ENCODE measurements at places on chromosomes 12 and 14.

GRCh38 chr14:30271811-30272323, 287.1 kb upstream of the G2E3 start:
- no peaks in the 10 kb centered on the region for H3K27me3 ChIP-seq
- no peak overlapping the region for H3K27ac ChIP-seq
- no peak for DNase-seq

GRCh38 chr14:91946622-91947474, 646 bp downstream of the FBLN5 start:
- peaks cover 38% of the 10 kb centered on the region for H3K27me3 ChIP-seq
- DNase-seq: no peak
- H3K27ac ChIP-seq: peak overlapping the region; percentile 72
- H3K36me3 ChIP-seq: no peaks in the 10 kb centered on the region
- H3K4me3 ChIP-seq: peak overlapping the region; percentile 84

GRCh38 chr14:72549026-72549425, 344.9 kb downstream of the DPF3 start:
- DNase-seq: no peak
- peaks cover 15% of the 10 kb centered on the region for H3K4me1 ChIP-seq
- H3K36me3 ChIP-seq: no peaks in the 10 kb centered on the region
- H3K4me3 ChIP-seq: no peak overlapping the region
- H3K27ac ChIP-seq: no peak overlapping the region
- H3K27me3 ChIP-seq: peaks cover 84% of the 10 kb centered on the region

DNA sequence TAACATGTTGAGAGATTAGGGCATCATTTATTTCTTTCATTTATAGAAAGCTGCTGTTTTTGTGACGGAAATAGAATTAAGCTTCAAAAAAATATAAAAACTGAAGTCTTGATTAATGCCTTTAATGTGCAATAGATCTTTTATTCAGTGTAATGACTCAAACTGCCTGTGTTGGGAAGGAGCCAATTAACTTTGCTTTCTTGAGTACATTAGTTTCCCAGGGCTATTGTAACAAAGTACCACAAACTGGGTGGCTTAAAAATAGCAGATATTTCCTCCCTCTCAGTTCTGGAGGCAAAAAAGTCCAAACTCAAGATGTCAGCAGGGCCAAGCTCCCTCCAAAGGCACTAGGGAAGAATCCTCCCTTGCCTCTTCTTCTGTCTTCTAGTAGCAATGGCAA, 36.6 kb downstream of the EID3 start:
- H3K4me1 ChIP-seq: no peaks in the 10 kb centered on the region
- H3K36me3 ChIP-seq: peaks cover 44% of the 10 kb centered on the region
- no peak for DNase-seq
- peak overlapping the region; percentile 2 for H3K27ac ChIP-seq
- no peaks in the 10 kb centered on the region for H3K27me3 ChIP-seq

- no peak overlapping the region for H3K4me3 ChIP-seq
- no peak for DNase-seq
- no peaks in the 10 kb centered on the region for H3K27me3 ChIP-seq
- H3K4me1 ChIP-seq: peaks cover 18% of the 10 kb centered on the region
Measured at GRCh38 chr14:74648601-74649000, 36.6 kb upstream of the LTBP2 start.

- H3K4me3 ChIP-seq: no peak overlapping the region
- H3K4me1 ChIP-seq: peaks cover 9% of the 10 kb centered on the region
- H3K27me3 ChIP-seq: no peaks in the 10 kb centered on the region
- H3K36me3 ChIP-seq: peaks cover 13% of the 10 kb centered on the region
Measured at GRCh38 chr12:113098441-113099028, 37.0 kb downstream of the RASAL1 start.

GRCh38 chr12:89117448-89118034, 234.8 kb downstream of the DUSP6 start:
- no peak overlapping the region for H3K27ac ChIP-seq
- no peaks in the 10 kb centered on the region for H3K36me3 ChIP-seq
- H3K4me3 ChIP-seq: no peak overlapping the region
- H3K4me1 ChIP-seq: no peaks in the 10 kb centered on the region

- no peaks in the 10 kb centered on the region for H3K27me3 ChIP-seq
- no peak overlapping the region for H3K4me3 ChIP-seq
- peaks cover 10% of the 10 kb centered on the region for H3K36me3 ChIP-seq
- H3K4me1 ChIP-seq: no peaks in the 10 kb centered on the region
- no peak for DNase-seq
Measured at GRCh38 chr14:32134448-32135097, 57.5 kb downstream of the ARHGAP5 start.

GRCh38 chr14:103296007-103296406, 38.0 kb upstream of the EIF5 start:
- no peak for DNase-seq
- H3K27ac ChIP-seq: no peak overlapping the region
- H3K27me3 ChIP-seq: peaks cover 51% of the 10 kb centered on the region
- peaks cover 8% of the 10 kb centered on the region for H3K4me1 ChIP-seq
- no peak overlapping the region for H3K4me3 ChIP-seq

DNA sequence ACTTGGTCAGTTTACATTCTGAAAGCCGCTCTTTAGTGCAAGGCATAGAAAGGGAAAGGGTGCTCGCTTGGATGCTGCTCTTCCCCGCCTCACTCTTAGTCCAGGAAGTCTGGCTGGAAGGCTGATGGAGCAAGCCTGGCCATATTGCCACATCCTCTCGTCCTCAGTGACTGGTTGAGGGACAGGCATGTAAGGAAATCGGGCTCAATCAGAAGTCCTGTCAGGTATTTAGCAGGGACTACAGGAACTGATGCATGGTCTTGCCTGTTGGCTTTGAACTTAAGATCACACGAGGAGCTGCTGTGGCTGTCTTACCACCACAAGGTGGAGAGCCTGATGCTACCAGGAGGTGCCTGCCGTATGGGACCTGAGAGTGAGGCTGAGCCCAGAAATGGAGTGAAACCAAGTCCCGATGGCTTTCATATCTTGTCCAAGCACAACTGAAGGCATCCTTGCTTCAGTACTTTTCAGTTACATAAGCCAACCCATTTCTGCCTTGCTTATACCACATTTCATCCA, 10.7 kb upstream of the C12orf75 start:
- no peaks in the 10 kb centered on the region for H3K27me3 ChIP-seq
- no peaks in the 10 kb centered on the region for H3K36me3 ChIP-seq
- H3K27ac ChIP-seq: no peak overlapping the region
- H3K4me1 ChIP-seq: peaks cover 28% of the 10 kb centered on the region

DNA sequence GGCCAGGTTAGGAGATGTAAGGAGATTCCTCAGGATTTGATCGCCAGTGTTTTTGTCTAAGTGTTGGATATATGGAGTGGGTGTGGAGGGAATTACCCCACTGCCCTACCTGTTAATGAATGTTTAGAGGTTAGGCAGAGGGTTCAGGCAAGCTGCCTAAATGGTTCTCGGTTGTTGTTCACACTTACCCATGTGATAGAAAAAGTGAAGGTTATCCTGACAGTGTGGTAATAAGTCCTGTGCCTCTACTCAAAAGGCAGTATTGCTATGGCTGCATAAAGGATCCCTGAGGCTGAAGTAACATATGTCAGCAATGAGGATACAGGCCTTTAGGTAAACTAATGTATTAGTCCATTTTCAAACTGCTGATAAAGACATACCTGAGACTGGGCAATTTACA, 112.0 kb downstream of the GPHN start:
- DNase-seq: no peak
- H3K4me1 ChIP-seq: no peaks in the 10 kb centered on the region
- no peak overlapping the region for H3K4me3 ChIP-seq

- no peak for DNase-seq
- H3K4me1 ChIP-seq: no peaks in the 10 kb centered on the region
- H3K27me3 ChIP-seq: no peaks in the 10 kb centered on the region
- no peaks in the 10 kb centered on the region for H3K36me3 ChIP-seq
- H3K27ac ChIP-seq: no peak within 1 kb of the TSS
Measured at GRCh38 chr12:23949348-23950209, at the start of gene SOX5. SOX5 (minus strand) TSS chr12:23949670; CDS start chr12:23949601, 69 bp downstream.

DNA sequence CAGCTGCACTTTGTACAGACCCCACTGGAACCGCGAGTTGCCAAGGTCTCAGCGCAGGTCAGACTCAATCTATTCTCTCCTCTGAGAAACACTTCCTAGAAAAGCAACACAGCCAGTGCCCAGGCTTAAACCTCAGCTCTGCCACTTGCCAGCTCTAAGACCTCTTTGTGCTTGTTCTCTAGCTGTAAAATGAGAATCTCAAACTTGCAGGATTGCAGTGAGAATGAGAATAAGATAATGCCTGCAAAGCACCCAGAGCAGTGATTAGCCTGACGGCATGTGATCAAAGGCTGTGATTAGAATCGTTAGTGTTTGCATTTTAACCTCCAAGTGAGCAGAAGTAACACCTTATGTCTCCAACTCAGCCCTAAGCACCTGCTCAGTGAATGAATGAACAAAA, 21.3 kb downstream of the ANO2 start:
- H3K27me3 ChIP-seq: peaks cover 38% of the 10 kb centered on the region
- H3K36me3 ChIP-seq: no peaks in the 10 kb centered on the region
- H3K4me1 ChIP-seq: no peaks in the 10 kb centered on the region
- no peak for DNase-seq
- no peak overlapping the region for H3K4me3 ChIP-seq
- H3K27ac ChIP-seq: no peak overlapping the region

- H3K27me3 ChIP-seq: no peaks in the 10 kb centered on the region
- no peak overlapping the region for H3K4me3 ChIP-seq
- no peak for DNase-seq
- peaks cover 13% of the 10 kb centered on the region for H3K36me3 ChIP-seq
Measured at GRCh38 chr12:123516216-123516780, 17.2 kb downstream of the RILPL1 start.

DNA sequence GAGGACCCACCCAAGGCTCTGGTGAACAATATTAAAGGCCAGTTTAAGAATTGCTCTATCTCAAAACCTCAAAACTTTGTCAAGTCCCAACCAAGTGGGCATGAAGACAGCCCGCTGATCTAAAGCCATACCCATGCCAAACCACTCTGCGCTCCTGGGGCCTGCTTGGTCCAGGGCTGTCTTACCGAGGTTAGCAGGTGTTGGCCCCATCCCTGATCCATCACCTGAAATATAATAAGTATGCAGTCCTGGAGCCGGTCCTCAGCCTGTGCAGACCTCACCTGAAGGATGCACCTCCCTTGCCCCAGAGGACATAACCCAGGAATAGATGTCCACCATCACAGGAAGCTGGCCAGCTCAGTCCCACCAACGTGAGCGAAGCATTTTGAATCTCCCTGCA, 198.3 kb upstream of the FKBP4 start:
- no peak overlapping the region for H3K4me3 ChIP-seq
- H3K4me1 ChIP-seq: no peaks in the 10 kb centered on the region
- peaks cover under 1% of the 10 kb centered on the region for H3K36me3 ChIP-seq
- H3K27ac ChIP-seq: no peak overlapping the region
- H3K27me3 ChIP-seq: peaks cover 27% of the 10 kb centered on the region

GRCh38 chr14:30069536-30069935, 141.9 kb upstream of the PRKD1 start:
- DNase-seq: no peak
- H3K4me3 ChIP-seq: no peak overlapping the region
- H3K27me3 ChIP-seq: no peaks in the 10 kb centered on the region

DNA sequence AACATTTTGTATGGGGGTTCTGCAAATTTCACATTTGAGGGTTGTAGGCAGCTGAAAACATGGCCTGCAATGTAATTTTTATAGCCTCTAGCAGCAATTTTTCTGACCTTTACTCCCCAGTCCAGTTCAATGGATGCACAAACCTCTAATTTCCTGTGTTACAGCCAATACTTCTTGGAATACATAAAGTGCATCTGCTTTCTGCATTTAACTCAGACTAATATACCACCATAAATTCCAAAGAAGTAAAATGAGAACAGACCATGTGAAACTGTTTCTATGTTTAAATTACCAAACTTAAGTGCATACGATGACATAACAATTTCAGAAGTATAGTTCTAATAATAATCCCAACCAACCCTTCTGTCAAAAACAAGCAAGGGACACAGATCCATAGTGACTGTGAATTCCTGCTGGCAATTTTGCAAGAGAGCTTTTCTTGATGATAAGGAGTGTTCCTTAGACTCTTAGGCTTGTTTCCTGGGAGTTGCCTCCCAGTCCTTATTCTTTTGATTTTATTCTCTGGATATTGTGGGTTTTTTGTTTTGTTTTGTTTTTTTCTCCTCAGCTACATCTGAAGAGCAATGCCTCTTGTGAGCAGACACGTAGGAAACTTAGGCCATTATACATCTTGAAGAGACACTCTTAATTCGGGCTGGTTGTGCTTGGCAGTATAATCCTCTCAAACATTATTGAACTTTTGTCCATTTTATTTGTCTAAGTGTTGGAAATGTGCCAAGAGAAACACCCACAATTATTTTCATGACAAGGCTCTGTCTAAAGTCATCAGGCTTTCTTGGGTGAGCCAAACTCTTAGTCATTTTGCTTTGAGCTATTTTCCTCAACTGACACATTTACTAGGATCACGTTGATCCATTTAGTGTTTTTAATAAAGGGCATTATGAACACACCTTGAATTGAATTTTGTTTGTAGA, 51.3 kb upstream of the RERGL start:
- no peak overlapping the region for H3K27ac ChIP-seq
- H3K36me3 ChIP-seq: no peaks in the 10 kb centered on the region
- no peaks in the 10 kb centered on the region for H3K4me1 ChIP-seq
- no peaks in the 10 kb centered on the region for H3K27me3 ChIP-seq

- H3K4me3 ChIP-seq: no peak overlapping the region
- no peak for DNase-seq
- H3K36me3 ChIP-seq: peaks cover 16% of the 10 kb centered on the region
- H3K27ac ChIP-seq: no peak overlapping the region
- peaks cover 15% of the 10 kb centered on the region for H3K4me1 ChIP-seq
Measured at GRCh38 chr12:105223352-105223845, 12.6 kb downstream of the APPL2 start.

DNA sequence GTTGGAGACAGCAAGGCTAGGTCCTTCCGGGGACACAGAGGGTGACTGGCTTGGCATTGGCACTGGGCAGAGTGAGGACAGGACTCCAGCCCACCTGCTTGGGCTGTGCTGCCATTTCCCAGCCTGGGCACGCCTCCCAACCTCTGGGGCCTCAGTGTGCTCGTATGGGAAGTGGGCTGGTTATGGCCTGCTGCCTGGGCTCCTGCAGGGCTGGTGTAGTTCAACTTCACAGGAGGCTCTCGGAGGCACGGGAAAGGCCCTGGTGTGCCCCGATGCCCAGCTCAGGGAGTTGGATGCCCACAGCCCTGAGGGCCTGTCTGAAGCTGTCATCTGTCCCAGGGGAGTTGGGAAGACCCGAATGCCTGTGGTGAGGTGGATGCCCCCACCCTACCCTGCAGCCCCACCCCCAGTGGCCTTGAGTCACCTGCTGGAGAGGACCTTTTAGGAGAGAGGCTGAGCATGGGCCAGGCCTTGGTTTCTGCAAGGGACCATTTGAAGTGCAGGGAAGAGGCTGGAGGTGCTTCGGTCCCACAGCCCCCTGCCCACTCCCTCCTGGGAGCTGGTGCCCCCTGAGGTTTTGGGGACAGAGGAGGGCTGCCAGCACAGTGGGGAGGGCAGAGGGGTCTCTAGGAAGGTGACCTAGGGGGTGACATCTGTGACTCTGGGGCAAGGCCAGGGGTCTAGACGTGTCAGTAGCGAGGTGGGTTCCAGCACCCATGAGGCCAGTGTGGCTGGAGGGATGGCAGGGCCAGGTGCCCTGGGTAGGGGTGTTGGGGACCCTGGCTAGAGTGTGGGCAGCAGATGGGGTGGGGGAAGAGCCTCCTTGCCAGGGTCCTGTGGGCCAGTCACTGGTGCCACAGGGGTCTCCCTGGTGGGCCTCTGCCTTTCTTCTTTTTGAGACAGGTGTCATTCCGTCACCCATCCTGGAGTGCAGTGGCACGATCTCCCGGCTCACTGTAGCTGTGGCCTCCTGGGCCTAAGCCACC, 9.1 kb downstream of the ULK1 start:
- peaks cover 11% of the 10 kb centered on the region for H3K36me3 ChIP-seq
- no peak overlapping the region for H3K4me3 ChIP-seq
- no peaks in the 10 kb centered on the region for H3K27me3 ChIP-seq
